ENCODE measurements at places on chromosomes 2 and 18. TPM values are rescaled to one million over a fixed set of nuclear protein-coding genes. Genes with fewer than 3 reads are reported as not detected.

ZNF638 gene
- total RNA-seq, result 96.7 TPM

- no peak for DNase-seq
These were observed 3.1 kb downstream of the DNAH6 start for GRCh38 chr2:84519332-84519957.

- no peak for DNase-seq
These were observed 68.7 kb upstream of the MGAT4A start for GRCh38 chr2:98799375-98800329.

RSAD2 gene
- total RNA-seq, result 0.44 TPM

DCDC2C gene
- not detected for total RNA-seq

SLC5A7 gene
- total RNA-seq, result not detected

GRCh38 chr2:46461709-46462171, 17.6 kb upstream of the TMEM247 start:
- no peak for DNase-seq

DNA sequence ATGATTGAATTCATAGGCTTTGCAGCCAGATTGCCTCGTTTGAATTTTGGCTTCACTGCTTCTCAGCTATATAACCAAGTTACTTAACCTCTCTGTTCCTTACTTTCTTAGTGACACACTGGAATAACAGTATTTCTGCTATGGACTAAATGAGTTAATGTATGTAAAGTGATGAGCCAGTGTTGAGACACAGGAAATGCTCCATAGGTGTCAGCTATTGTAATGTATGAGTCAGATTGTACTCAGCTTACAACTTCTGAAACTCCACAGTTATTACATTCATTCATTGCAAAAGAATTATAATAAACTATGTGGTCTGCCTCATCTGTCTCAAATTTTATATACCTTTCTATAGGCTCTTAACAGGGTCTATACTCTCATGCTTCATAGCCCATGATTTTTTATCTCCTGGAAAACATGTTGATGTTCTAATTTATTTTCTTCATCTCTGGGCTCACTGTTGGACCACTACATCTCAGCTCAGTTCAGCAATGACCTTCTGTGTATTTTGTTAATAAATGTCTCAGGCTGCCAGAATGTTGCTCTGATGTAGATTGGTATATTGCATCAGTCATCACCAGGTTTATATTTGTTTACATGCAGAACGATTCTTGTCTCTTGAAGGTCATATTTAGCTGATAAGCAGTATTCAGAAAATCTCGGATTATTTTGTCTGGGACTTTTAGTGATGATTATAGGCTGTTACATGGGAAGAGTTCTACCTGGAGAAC, 76.2 kb downstream of the MAP3K20 start:
- no peak for DNase-seq

- no peak for DNase-seq
These were observed 24.3 kb downstream of the NCAPH start for GRCh38 chr2:96359866-96360265.

SPATS2L gene
- 76.1 TPM for total RNA-seq

CDH2 gene
- total RNA-seq, result 104 TPM

SLC19A3 gene
- not detected for total RNA-seq

DNA sequence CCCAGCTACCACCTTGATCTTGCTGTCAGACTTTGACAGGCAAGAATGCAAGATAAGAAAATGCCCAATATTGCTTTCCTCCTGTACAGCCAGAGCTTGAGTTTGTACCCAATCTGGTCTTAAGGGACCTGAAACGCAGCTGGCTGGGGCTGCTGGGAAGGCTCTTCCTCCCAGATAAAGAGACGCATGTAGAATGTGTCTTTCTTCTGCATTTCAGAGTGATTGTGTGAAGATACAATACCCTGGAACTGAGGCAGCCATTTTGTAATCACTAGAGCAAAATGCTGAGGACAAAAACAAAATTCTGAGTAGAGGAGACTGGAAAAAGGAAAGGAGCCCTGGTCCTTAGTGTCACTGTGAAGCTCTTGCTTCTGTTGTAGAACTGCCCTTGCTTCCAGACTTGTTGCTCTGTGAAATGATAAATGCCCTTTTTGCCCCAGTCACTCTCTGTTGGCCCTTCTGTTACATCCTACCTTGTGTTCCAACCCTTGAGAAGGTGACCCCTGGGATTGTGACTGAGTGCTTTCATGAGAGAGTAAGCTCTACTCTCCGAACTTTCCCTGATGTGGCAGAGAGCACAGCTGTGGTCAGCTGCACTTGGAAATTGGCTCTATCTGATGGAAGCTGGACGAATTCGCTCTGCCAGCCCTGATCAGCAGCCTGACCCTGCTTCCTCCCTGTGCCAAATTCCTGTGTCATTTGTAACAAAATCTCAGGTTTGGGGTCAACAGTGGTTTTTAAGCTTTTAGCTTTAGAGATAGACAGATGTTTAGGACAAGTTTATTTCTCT, 137.4 kb upstream of the RBMS1 start:
- no peak for DNase-seq

- DNase-seq, result no peak
These were observed 23.2 kb downstream of the GPR39 start for GRCh38 chr2:132439703-132440398.

- DNase-seq, result no peak
These were observed 12.7 kb upstream of the BOK start for GRCh38 chr2:241545523-241546473.

DNA sequence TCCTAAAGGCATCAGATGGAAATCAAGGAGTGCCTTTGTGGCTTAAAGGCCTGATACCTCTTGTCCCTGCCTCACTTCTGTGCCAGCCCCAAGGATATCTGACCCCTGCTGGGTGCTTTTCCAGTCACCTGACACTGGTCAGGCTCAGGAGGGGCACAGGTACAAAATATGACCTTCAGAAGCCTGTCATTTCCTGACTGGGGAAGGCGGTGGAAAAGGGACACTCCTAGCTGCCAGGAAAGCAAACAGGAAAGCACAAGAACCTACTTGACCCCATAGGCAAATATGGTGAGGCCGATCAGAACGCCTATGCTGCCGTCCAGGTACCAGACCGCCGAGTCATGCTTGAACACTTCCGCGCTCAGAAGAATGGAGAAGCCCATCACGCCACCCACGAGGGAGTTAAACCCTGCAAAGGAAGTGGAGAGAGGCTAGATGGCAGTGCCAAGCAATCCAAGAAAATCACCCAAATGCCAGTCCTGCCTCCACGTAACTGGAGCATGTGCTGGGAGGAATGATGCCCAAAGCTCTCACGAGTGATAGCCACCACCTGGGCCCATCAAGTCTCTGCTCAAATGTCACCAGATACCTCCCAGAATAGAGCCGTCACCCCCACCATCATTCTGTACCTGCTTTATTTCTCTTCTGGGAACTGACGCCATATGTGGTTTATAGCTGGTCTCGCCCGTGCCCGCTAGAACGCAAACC, 204.0 kb downstream of the MGAT5 start:
- no peak for DNase-seq

GRCh38 chr2:207474863-207475485, 54.8 kb upstream of the CREB1 start:
- peak; percentile 56 for DNase-seq

DNA sequence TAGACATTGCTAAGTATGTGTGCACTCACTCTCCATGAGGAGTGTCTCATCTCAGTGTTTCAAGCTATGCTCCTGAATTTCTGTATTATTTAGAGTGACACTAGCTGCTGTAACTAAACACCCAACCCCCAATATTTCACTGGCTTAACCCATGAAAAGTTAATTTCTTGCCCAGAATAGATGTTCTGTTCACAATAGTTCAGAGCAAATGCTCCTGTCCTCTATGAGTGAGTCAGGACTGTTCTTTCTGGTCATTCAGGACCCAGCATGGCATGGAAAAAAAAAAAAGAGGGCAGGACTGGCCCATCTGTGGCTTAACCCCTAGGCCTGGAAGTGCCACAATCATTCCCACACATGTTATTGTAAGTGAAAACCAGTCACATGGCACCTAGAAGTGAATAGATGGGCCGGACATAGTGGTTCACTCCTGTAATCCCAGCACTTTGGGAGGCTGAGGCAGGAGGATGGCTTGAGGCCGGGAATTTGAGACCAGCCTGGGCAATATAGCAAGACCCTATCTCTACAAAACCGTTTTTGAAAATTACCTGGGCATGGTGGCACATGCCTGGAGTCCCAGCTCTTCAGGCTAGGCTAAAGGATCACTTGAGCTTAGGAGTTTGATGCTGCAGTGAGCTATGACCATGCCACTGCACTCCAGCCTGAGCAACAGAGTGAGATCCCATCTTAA, 663.6 kb downstream of the IRS1 start:
- no peak for DNase-seq

- DNase-seq, result no peak
These were observed 701.4 kb downstream of the ERBB4 start for GRCh38 chr2:211837206-211837605.

DNA sequence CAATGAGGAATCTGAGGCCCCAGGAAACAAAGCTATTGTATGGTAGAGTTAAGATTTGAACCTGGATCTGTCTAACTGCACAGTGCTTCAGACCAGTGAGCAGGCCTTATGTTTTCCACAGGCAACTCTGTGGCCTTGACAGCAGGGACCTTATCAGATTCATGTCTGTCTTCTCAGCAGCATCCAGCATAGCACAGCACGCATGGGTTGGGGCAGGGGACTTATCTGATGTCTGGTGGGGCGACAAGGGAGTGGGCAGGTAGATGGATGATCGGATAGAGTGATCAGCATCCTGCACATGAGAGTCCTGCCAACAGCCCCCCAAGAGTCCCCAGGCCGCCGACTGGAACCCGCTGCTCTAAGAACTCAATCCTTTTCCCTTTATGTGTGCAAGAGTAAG, 28.7 kb upstream of the KCNF1 start:
- no peak for DNase-seq

DNA sequence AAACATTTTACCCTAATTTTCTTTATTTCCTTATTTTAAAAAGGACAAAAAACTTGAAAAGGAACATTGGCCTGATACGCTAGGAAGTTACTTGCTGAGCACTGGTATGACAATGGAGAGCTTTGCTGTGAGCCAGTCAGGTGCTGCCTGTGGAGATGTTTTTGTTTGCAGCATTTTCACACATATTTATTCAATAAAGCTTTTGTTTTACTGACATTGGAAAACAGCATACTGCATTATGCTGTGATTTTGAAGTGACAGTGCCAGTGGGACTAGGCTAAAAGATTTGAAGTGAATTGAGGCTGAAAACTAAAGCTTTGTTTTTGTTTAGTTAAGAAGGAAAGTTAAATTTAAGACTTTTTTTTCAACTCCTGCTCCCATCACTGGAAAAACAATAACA, 470.7 kb upstream of the ZEB2 start:
- no peak for DNase-seq

GRCh38 chr2:240662681-240663080, 20.0 kb downstream of the AQP12B start:
- DNase-seq, result no peak

- DNase-seq, result no peak
These were observed 17.0 kb downstream of the SLC20A1 start for GRCh38 chr2:112662704-112663103.

DNA sequence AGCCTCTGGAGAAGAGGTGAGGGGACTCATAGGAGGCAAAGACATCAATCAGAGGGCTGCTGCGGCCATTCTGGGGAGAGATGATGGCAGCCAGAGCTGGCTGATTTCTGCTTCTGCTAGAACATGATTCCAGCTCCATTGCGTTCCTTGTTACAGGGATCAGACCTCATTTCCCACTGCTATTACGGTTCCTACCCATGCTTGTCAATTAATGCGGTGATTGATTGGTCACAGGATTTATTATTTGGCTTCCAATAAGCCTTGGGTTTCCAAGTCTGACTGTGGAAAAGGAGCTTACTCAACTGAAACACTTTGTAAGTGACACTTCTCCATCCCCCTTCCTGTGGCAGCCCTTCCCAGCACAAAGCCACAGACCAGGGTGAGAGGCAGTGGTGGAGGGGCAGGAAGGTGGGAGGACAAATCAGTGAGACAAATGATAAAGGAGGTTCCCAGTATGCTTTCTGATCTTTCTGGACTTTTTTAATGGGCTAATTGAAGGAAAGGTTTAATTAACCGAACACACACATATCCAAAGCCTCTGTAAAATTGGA, 26.8 kb upstream of the CTLA4 start:
- no peak for DNase-seq

- DNase-seq, result no peak
These were observed 106.9 kb downstream of the CDK15 start for GRCh38 chr2:201913201-201913600.

DNA sequence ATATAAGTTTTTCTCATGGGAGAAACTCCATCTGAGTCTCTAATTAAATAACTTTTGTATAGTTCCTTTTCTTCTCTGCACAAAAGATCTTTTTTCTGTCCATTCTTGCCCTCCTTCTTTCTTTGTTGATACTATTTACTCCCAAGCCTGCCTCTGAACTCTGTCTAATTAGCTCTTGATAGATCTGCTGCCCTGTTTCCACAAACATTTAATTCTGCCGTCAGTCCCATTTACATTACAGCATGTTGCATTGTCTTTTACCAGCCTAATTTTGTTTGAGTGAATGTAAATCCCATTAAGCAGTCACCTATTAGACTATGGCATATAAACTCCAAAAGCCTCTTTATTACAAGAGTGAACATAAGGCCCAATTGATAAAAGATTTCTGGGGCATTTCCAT, 254.4 kb downstream of the ERBB4 start:
- no peak for DNase-seq

DNA sequence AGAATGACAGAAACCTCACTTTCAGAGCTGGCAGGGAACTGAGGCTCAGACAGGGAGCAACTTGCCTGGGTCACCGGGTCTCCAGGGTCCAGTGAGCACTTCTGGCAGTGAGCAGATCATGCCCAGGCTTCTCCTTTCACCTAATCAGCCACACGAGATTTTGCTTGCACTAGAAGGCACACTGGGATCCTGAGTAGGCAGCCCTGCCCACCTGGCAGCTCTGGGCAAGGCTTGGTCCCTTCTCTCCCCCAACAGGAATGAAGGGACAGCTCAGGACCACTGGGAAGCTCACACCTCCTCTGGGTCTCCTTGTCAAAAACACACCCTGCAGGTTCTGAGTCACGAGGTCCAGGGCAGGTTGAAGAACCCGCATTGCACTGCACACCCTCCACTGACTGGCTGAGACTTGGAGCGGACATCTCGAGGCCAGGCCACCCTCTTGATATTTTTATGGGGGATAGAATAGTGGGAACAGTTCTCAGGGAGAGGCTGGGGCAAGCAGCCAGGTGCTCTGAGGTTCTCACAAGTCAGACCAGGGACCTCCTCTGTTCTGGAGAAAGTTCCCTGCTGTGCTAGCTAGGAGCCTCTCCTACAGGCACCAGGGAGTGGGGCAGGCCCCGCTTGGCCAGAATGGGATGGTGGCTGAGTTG, 5.7 kb downstream of the MAL start:
- DNase-seq, result no peak

DNA sequence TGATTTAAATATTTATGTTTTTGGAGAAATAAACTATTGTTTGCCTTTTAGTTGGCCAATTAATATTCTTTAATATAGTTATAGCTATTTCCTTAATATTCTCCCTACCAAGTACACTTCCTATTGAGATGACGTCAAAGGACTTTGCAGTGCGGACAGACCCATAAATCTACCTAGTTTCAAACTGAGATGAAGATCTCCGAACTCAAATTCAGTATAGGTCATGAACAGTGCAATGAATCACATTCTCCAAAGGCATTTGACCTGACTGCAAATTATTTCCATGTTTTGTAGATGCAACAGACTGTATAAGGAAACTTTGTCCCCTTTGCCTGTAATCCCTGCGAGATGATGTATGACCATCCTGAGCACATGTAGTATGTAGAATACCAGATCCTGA, 342.6 kb upstream of the FIGN start:
- DNase-seq, result no peak

GRCh38 chr2:225002656-225003045, 39.6 kb downstream of the DOCK10 start:
- no peak for DNase-seq
